ENCODE measurements at places on chromosomes 4 and X. TPM values are rescaled to one million over a fixed set of nuclear protein-coding genes. Genes with fewer than 3 reads are reported as not detected.

LUZP4 gene
- total RNA-seq: not detected

FAM9C gene
- total RNA-seq: 0.52 TPM

FAM53A gene
- 5.1 TPM for total RNA-seq

TKTL1 gene
- total RNA-seq: 1.0 TPM

GPR82 gene
- 1.1 TPM for total RNA-seq

SPP1 gene
- 44.2 TPM for total RNA-seq

IBSP gene
- 0.85 TPM for total RNA-seq

CXCL11 gene
- total RNA-seq: 3.6 TPM

DMP1 gene
- 0.62 TPM for total RNA-seq

SPANXB1 gene
- total RNA-seq: not detected

EVC gene
- 17.7 TPM for total RNA-seq

PABPC5 gene
- 7.0 TPM for total RNA-seq

Data from motor neuron (in vitro differentiated cells).